ENCODE measurements at places on chromosomes 5 and 9.
A peak's percentile ranks its signal among the peaks of the same experiment; 100 is the strongest.

- no peak for DNase-seq
Measured at GRCh38 chr9:36980148-36980974, 53.7 kb downstream of the PAX5 start.

- no peak for DNase-seq
Measured at GRCh38 chr9:18006591-18006990, 427.7 kb downstream of the SH3GL2 start.

- DNase-seq, result no peak
Measured at GRCh38 chr5:9045946-9046345, 499.9 kb downstream of the SEMA5A start.

GRCh38 chr9:95497772-95498171 is 19.0 kb downstream of the PTCH1 start:
- DNase-seq, result no peak

GRCh38 chr5:61467766-61468482 is 135.9 kb downstream of the ZSWIM6 start:
- peak; percentile 58 for DNase-seq

- no peak for DNase-seq
Measured at GRCh38 chr9:72326641-72327040, 38.4 kb downstream of the ZFAND5 start.

DNA sequence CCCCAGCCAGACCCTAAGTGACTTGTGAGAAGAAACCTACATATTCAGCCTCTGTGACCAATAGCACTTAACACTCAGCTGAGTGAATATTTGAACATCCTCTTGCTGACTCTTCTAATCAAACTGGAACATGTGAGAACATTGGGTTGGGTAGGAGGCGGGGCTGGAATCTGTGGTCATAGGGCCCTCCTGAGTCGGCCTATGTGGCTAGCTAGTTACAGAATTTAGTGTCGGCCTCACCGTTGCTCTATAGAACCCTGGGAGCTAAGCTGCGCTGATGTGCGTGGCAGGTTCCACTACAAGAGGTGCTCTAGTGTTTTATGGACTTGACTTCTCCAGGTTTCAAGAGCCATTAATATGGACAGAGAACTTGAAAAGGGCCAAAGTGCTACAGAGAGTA is 138.8 kb downstream of the DROSHA start:
- no peak for DNase-seq

GRCh38 chr5:54175-54730 is 37.7 kb upstream of the PLEKHG4B start:
- no peak for DNase-seq

DNA sequence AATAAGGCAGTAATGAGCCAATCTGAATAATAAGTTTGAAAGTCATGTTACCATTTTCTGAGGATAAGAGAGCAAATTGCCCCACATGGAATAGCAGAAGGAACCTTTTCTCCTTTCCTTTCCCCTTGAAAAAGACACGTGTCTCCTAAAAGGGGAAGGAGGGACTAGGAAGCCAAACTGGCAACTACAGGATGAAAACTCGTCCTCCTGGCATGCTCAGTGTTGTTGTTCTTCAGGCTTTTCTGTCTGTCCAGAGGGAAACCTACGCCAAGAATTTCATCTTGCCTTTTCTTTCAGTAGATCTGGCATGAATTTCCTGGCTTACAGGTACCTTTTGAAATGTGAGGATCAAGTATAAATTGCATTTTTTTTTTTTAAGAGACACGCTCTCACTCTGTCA is 355.9 kb upstream of the TLE4 start:
- DNase-seq, result no peak

GRCh38 chr9:134726722-134727034 is 85.1 kb downstream of the COL5A1 start:
- no peak for DNase-seq

DNA sequence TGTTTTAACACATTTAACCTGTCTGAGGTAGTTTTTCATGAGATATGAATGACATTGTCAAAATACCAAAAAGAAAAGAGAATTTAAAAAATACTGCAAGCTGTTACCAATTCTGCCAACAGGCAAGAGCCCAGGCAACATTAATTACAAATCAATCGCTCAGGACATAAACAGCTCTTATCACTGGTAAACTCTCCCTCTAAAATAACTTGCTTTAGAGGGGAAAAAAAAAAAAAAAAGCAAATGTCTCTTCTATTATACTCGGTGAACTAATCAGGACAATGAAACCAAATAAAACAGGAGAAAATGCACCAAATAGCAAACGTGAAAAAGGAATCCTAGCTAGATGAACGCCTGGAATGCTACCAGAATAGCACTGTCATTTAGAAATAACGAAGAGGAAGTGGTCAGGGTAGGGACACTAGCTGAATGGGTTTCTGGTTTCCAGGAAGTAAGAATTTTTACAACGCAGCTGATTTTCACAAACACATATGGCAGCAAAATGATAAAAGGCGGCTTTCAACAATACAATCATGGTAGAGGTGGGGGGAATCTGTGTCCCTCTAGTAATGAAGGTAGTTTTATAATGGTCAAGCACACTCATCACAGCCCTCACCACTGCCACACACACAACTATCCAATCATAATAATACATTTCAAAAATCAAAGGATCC is 94.9 kb downstream of the DENND1A start:
- no peak for DNase-seq

DNA sequence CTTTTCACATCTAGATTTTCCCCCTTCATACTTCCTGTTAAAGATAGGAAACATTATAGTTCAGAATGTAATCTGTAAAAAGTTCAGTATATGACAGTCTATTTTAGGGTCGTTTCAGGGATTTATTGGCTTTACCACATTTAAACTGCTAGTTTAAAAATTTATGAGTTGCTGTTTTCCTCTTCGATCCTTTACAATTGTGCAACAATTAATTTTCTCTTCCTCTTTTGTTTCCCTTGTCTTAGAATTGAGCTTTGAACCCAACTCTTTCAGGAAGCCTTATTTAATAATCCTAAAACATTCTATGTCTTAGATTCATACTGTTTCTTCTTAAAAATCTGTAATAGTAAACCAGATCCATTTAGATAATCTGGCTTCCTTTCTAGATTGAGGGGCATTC is 16.4 kb downstream of the ZSWIM6 start:
- DNase-seq, result no peak
